Right renal cortex interstitium (tissue), 3 donors: ENCODE measurements at places on chromosomes 12 and 14.

- DNase-seq, result no peak
Measured at GRCh38 chr12:50482571-50482970, 22.2 kb upstream of the DIP2B start.

DNA sequence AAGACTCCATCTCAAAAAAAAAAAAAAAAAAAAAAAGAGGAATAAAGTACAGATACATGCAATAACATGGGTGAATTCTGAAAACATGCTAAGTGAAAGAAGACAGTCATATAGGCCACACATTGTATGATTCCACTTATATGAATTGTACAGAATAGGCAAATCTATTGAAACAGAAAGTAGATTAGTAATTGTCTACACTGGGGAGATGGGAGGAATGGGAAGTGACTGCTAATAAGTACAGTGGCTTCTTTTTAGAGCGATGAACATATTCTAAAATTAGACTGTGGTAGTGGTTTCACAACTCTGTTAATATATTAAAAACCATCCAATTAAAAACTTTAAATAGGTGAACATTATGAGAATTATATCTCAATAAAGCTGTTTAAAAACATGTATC is 74.4 kb downstream of the ANKS1B start:
- no peak for DNase-seq

GRCh38 chr12:14846042-14846587 is 2.8 kb upstream of the ART4 start:
- no peak for DNase-seq

DNA sequence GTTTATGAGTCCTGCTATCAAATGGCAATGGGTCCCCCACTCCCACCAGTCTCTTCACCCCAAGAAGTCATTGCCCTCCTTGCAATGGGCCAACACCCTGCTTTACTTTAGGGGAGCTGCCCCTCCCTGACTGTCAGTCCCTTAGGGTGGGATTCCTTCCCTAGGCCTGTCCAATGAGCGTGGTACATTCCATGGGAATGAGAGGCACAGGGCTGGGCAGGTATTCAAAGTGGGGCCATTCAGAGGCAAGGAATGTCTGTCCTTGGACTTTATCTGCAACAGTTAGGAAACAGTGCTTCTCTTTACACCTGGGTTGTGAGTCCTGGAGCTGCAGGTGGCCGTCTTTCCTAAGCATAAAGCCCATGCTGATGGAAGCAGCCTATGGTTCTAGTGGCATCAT is 40.8 kb downstream of the TMEM132C start:
- no peak for DNase-seq

- DNase-seq, result peak; percentile 23
Measured at GRCh38 chr14:76710056-76711010, 50.9 kb upstream of the VASH1 start.
